MG63 (cell line): ENCODE measurements at places on chromosomes 2 and 18.

DNA sequence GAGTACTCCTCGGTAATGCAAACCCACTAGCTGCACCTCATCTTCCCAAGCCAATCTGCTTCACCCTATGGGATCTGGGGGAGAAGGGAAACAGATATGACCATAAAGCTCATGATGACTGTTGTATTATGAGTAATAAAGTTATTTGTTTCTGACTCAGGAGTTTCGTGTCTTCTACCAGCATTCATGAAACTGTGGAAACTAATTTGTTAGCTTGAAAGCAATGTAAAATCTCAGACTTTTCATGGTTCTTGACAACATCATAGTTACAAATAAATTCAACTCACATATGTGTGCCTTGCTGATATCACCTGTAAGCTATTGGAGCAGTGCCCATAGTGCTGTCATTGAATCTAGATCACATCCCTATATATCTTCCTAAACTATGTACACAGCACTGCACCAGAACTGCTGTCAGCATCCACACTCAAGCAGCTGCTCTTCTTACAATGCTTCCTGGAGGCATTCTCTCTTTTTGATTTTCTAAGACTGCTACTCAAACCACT, 135.6 kb upstream of the KYNU start:
- no peak for DNase-seq

DNA sequence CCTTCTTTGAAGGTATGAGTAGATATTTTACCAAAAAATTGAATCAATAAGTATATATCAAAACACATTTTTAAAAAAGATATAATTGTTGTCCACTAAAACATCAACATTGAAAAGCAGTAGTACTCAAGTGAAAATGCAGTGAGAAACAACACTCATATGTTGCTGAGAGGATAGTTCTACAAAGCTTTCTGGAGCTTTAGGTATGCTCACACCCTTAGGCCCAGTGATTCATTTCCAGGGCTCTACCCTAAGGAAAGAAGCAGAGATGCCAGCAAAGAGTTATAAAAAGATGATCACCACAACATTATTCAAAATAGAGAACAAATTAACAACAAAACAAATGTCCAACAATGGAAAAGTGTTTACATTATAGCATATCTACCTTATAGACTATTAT, 197.3 kb upstream of the CCDC150 start:
- DNase-seq, result no peak

- no peak for DNase-seq
Measured at GRCh38 chr2:119782308-119783027, 22.7 kb downstream of the PTPN4 start.

- no peak for DNase-seq
Measured at GRCh38 chr2:48515513-48515985, 14.4 kb upstream of the STON1 start.

DNA sequence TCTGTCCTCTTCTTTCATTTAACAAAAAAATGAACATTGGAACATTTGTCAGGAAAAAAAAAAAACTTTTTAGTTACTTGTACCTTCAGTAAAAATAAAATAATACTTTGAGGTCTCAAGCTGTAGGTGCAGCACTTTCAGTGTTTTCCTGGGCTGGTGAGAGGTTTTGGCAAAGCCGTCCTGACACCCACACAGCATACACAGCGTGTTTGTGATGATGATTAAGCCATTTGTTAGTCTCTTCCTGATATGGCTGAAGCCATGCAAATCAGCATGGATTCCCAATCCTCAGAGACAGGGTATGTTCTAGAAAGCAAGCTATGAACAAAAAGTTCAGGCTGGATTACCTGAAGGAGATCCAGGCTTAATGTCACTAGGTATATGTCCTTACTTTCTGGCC, 236.8 kb downstream of the ZNF516 start:
- no peak for DNase-seq

- DNase-seq, result no peak
Measured at GRCh38 chr2:100603948-100604633, 41.3 kb downstream of the PDCL3 start.

GRCh38 chr2:127859712-127860085, 1.7 kb upstream of the POLR2D start:
- no peak for DNase-seq
